Kasumi-1 (cell line): ENCODE measurements at places on chromosomes 16 and 17.

GRCh38 chr17:27550291-27550930 is 80.6 kb upstream of the LGALS9 start:
- DNase-seq = no peak

- peak; percentile 9 for DNase-seq
Measured at GRCh38 chr16:72927199-72928089, 120.5 kb downstream of the ZFHX3 start.

DNA sequence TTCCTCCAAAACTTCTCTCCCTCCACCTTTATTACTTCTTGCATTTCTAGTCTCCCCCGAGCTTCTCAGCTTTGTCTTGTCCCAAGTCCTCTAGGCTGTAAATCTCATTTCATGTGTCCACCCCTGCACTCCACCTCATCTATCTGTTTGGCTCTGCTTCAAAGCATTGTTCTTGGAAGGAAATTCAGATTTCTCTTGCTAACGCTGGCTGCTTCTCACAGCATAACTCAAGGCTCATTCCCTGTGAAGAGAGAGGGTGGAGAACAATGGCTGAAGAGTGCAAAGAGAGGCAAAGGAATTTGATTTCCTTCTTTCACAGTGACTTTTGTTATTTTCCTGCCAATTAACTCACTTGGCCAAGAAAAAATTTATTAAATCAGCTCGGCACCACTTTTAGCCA is 476.5 kb downstream of the TMEM114 start:
- no peak for DNase-seq

DNA sequence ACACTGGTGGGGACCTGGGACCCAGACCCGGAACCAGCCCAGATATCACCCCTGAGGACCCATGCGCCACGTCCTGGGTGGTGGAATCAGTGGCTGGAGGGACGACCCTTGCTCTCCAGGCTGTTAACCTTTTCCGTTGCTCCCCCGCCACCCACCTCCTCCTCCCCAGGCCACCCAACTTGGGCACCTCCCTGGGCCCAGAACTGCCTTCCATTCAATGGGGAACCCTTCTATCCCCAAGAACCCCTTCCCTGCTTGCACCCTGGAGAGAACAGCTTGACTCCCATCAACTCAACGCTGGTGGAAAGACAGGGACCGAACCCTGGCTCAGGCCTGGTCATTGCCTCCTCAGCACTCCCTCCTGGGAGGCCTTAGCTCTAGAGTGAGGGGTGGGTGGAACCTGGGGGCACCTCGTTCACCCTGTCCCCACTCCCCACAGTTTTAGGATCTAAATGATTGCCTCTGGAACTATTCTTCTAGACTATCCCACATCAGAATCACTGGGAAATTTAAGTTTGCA is 5.7 kb upstream of the IL32 start:
- DNase-seq = no peak

GRCh38 chr17:48627623-48628521 is 1.7 kb upstream of the HOXB9 start:
- no peak for DNase-seq

DNA sequence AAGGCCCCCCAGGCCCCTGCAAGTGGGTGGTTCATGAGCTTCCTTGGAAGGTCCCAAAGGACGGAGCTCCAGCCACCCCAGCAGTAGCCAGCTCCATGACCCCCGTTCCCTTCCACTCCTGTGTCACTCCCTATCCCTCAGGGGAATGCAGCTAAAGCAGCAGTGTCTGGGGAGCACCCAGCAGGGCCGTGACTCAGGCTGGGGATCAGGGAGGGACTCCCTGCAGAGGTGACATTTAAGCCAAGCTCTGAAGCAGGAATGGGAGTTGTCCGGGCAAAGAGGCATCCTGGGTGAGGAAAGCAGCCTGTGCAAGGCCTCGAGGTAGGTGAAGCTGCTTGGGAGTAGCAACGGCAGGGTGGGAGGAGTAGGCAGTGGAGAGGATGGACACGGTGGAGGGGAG is 11.1 kb upstream of the NPTX1 start:
- no peak for DNase-seq

- DNase-seq = no peak
Measured at GRCh38 chr16:11372829-11373306, 27.6 kb downstream of the RMI2 start.

DNA sequence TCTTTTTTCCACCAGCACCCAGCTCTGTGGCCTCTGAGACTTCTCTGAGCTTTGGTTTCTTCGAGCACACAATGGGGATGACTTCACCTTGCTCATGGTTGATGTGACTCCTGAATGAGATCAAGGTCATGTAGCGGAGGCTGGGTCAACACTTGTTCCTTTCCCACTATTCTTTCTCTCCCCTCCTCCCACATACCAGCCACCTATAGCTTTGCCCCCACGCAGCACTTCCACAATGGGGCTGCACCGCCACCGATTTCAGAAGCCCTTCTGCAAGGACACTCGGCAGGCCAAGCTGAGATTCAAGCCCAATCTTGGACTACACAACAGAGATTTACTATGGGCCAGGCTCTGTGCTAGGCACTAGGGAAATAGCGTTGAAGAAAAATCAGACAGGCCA is 14.4 kb downstream of the TRIM25 start:
- DNase-seq = no peak

DNA sequence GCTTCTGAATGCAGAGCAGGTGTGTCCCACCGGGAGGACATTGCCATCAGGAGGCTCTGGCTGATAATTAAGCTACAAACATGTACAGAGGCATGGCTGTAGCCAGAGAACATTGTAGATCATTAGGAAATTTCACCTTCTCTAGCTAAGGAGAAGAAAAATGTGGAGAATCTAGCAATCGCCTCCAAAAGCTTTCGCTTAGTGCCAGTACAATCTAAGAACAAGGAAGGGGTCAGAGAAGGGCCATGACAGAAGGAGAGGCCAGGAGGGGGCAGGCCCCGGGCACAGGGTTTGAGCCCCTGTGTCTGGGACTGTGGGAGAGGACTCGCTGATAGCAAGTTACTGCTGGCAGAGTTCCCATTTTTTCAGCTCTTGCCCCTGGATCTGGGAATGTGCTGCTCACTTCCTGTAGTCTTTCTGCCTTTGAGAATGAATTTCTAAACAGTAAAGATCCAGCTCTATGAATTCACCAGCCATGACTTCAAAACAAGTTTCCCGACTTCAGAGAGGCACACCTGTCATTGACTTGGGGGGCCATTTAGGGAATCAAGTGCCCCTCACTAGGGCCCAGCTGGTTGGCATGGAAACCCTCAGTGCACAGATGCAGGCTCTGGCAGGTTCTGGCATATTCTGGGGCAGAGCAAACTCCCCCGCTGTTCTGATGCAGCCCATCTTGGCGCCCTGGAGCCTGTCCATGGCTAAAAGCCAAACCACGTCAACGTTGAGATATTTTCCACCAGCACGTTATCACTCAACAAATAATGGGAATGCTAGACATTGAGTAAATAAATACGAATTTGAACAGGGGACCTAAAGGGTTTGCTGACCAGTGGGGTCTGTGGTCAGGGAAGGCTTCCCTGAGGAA is 59.5 kb upstream of the CACNG4 start:
- DNase-seq = no peak

GRCh38 chr17:20908313-20909267 is 134.2 kb downstream of the USP22 start:
- no peak for DNase-seq

DNA sequence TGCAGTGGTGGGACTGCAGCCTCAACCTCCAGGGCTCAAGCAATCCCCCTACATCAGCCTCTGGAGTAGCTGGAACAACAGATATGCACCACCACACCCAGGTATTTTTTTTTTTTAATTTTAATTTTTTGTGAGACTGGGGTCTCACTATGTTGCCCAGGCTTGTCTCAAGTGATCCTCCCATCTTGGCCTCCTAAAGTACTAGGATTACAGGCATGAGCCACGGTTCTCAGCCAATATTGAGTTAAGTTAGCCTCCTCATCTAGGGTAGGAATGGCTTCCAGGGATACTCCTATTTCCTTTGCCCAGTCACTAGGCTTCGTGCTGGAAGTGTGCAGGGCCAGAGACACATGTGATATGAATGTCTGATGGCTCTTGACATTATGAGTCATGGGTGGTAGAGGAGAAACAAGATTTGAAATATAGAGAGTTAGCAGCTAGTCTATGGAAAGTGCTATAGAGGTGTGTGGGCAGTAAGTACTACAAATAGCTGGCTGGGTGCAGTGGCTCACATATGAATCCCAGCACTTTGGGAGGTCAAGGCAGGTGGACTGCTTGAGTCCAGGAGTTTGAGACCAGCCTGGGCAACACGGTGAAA is 8.0 kb upstream of the HES7 start:
- DNase-seq = no peak

- DNase-seq = no peak
Measured at GRCh38 chr16:51405361-51405760, 254.3 kb upstream of the SALL1 start.

DNA sequence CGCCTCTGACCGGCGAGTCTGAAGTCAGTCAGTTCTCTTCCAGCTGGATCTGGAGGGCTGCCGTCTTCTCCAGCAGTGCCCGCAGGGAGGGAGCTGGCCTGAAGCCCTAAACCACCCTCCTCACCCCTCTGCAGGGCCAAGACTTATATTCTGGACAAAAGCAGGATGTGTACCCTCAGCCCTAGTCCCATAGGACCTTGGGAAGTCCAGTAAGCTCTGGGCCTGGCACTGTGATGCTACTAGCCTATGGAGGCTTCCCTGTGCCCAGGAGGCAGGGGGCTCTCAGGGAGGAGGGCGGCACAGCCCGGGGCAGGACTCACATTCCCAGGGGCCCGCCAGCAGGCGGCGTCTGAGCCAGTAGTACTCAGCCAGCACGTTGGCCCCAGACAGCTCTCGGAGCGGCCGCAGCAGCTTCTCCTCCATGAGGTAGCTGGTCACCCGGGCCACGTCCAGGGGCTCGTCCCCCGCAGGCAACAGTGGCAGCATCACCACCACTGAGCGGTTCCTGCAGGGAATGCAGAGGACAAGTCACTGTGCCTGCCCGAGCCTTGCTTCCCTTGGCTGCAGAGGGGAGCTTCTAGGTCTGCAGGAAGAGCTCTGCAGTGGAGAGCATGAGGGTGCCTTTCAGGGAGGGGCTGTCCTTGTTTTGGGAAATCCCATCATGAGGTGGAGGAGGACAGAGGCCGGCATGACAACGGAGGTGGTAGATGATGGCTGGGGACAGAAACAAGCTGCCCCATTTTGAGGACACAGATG is 41.7 kb downstream of the RMI2 start:
- peak; percentile 23 for DNase-seq
